ENCODE measurements at places on chromosomes 7 and 10.

GRCh38 chr10:108970016-108970415, 953.3 kb downstream of the XPNPEP1 start:
- no peak for DNase-seq

- no peak for DNase-seq
Observed at GRCh38 chr10:123464430-123465323, 201.5 kb upstream of the GPR26 start.

GRCh38 chr7:32316839-32317238, 173.3 kb downstream of the LSM5 start:
- DNase-seq, result no peak

DNA sequence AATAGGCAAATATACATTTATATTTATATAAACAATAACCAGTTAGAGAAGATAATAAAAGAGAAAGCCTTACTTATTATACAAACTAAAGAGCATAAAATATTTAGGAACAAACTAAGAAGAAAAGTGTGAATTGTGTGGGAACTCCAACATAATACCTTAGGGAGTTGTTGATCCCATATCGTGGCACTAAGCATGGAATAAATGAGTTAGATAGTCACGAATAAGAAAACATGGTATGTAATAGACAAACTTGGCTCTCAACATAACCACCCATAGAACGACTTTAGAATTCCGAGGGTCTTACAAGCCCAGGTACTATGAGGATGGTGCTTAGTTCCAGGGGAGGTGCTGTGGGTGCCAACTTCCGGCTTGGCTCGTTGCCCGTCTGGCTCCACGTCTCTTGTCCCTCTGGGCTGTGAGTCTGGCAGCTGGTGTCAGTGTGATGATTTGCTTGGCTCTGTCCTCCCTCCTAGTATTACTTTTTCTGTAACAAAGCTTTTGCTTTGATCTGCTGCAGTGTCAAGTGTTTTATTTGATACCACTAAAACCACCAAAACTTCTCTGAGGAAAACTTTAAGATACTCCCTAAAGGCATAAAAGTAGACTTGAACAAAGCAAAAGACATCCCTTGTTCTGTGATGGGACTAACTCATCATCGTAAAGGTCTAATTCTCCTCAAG, 9.5 kb upstream of the RBM20 start:
- DNase-seq, result peak; percentile 59

- peak; percentile 73 for DNase-seq
Observed at GRCh38 chr10:16777473-16778370, 39.5 kb downstream of the RSU1 start.

DNA sequence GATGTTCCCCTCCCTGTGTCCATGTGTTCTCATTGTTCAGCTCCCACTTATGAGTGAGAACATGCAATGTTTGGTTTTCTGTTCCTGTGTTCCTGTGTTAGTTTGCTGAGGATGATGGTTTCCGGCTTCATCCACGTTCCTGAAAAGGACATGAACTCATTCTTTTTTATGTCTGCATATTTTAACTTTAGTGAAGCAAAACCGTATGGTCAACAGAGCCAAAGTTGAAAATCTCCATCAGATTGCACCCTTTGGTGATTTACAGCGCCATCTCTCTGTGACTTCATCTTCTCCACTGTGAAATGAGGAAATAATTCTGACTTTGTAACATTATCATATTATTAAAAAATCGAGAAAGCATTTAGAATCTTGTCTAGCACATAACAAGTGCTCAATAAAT, 132.3 kb upstream of the PLXDC2 start:
- DNase-seq, result no peak

GRCh38 chr10:77899080-77899477, 27.5 kb downstream of the DLG5 start:
- DNase-seq, result no peak

GRCh38 chr7:12695965-12696364, 8.5 kb downstream of the ARL4A start:
- no peak for DNase-seq

- no peak for DNase-seq
Observed at GRCh38 chr7:3649250-3649649, 348.2 kb downstream of the SDK1 start.

DNA sequence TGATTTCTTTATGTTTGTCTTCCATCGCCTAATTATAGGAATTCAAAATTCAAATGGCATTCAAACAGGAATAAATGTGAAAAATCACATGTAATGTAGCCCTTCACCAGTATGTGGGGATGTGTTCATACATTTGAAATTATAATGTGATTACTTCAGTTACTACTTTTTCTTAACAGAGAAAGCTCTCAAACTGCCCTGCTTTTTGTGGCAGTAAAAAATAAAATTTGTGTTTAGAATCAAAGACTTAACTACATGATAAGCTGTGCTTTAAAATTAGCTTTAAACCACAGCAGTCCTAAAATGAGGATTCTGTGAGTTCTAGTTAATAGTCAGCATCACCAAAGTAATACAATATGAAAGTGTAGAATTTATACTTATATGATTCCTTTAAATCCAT, 7.8 kb upstream of the HERC4 start:
- DNase-seq, result no peak

DNA sequence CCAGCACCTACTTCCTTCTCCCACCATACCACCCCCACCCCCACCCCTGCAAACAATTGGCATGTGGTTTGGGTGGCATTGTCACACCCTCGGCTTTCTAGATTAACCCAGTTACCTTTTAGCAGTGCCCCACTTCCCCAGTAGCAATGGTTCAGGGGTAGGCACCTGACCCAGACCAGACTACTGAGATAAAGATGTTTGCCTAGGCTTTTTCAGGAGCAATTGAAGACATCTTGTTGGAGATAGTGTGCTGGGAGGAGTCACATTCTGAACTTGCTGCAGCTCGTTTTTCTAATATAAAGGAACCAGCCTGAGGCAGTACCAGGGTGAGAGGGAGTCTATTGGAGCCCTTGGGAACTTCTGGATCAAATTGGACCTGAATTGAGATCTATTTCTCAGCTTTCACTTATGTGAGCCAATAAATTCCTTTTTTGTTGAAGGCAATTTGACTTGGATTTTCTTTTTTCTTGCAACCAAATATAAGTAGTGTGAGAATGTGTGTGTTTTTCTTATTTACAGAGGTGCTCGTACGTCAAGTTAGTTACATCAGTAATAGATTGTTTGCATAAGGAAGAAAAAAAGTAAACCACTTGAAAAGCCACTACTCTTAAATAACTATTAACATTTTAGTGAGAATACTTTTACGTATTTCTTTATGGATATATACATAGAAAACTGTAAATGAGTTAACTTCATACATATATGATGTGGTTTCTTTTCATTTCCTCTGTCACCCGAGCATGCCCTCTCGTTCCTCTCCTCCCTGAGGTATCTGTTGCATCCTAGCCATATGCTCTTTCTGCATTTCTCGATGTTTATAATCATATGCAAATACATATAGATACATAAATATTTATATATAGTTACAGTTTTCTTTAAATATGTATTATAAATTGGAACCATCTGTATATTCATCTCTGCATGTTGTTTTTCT, 38.0 kb downstream of the RAB18 start:
- DNase-seq, result no peak

DNA sequence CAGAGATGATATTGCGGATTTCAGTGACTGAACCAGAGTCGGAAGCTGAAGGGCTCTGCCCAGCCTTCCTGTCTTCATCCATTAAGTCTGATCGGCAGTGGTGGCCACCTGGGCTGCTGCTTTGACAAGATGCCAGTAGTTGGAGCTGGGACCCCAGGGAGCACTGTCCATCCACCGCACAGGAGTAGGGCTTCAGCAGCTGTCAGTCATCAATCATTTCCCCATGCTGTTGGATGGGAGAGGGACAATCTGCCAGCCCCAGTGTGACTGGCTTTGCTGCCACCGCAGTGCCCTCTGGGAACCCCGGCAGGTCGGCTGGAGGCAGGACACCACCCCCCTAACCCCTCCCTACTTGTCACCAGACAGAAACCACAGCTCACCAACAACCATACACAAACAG, 23.0 kb upstream of the GPR146 start:
- no peak for DNase-seq

GRCh38 chr7:138425026-138425425, 35.0 kb upstream of the TRIM24 start:
- DNase-seq, result no peak

- DNase-seq, result peak; percentile 65
Observed at GRCh38 chr7:107201795-107202450, 33.1 kb downstream of the HBP1 start.

- DNase-seq, result no peak
Observed at GRCh38 chr10:109773288-109774120, 149.8 kb downstream of the XPNPEP1 start.

DNA sequence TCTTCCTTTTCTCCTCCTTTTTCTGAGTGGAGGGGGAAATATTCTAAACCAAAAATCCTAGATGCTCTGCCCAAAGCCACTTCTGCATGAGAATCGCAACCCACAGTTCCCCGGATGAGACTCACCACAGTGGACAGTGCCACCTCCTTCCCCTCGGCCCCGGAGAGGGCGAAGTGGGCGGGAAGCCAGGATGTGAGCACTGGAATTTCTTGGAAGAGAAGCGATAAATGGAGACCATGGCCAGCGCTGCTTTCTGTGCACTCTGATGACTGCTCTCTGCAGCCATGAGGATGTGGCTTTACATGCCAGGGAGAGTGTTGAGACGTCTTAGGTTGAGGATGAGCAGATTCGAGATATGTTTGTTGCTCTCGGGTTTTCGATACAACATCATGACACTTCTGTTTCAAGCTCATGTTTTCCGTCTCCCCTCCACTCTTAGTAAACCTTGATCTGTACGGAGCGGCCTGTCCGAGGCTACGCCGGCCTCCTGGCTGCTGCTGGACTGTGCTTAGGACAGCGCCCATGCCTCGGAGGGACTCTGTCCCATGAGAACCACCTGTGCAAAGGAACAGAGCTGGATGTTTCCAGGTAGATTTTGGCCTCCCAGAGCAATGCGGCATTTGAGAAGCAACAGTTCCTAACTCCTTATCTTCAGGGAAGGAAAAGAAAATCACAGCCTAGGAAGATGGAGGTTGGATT, 414.6 kb upstream of the FOXK1 start:
- no peak for DNase-seq

DNA sequence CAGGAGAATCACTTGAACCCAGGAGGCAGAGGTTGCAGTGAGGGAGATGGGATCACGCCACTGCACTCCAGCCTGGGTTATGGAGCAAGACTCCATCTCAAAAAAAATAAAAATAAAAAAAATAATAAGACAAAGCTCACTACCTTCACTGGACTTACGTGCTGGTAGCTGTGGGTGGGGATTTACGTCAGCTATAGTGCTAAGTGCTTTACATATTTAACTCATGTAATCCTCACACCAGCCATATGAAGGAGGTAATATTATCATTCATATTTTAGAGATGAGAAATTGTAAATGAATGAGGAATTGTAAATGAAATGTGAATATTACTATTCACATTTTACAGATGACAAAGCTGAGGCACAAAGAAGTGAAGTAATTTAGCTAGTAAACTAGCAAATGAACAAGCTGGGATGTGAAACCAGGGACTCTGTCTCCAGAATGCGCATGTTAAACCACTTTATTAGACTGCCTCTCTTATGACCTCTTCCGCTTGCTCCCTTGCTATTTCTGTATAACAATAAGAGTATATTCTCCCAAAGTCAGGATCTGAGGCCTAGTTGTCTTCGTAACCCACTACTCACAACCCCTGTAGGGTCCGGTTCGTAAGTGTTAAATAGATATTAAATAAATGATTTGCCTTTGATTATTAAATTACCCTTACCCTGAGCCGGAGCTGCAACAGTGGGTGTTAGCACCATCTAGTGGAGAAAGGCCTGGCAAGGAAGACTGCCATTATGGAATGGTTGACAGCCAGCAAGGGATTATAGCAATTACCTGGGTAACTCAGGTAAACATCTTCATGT, 70.2 kb downstream of the HTR7 start:
- DNase-seq, result no peak

GRCh38 chr7:121561717-121562116, 165.6 kb upstream of the FAM3C start:
- no peak for DNase-seq

GRCh38 chr7:6443372-6443941, 4.3 kb downstream of the DAGLB start:
- DNase-seq, result no peak

- DNase-seq, result no peak
Observed at GRCh38 chr7:44569959-44570358, 3.7 kb downstream of the DDX56 start.

GRCh38 chr10:53177468-53177867, 404.9 kb upstream of the MBL2 start:
- no peak for DNase-seq

- DNase-seq, result no peak
Observed at GRCh38 chr7:835485-836401, 3.5 kb downstream of the SUN1 start.

GRCh38 chr10:92590623-92591549, 2.0 kb upstream of the KIF11 start:
- DNase-seq, result no peak

- no peak for DNase-seq
Observed at GRCh38 chr10:103833731-103834365, 21.5 kb downstream of the SH3PXD2A start.

GRCh38 chr10:128630787-128631252, 504.6 kb upstream of the MKI67 start:
- no peak for DNase-seq

- DNase-seq, result no peak
Observed at GRCh38 chr7:118949031-118949430, 724.5 kb downstream of the ANKRD7 start.

DNA sequence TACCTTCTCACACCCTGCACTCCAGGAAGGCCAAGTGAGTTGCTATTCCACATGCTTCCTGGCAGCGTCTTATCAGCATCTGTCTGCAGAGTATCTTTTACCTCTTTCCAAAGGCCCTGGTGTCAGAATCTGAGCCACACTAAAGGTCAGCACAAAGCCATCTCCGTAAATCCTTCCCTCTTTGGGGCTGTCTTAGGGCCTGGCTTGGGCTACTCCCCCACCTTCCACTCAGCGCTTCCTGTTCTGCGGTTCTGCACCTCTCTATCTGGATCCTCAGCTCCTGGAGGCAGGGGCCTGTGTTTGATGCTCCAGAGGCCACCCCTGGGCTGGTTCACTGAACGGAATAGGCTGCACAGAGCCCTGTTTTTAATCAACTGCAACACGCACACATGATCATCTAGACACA, 334.8 kb upstream of the GALNT17 start:
- no peak for DNase-seq

GRCh38 chr7:33923440-33924229, 18.3 kb downstream of the BMPER start:
- no peak for DNase-seq

- DNase-seq, result no peak
Observed at GRCh38 chr10:94006591-94007550, 13.1 kb downstream of the PLCE1 start.
